Left lung (tissue), 14 donors: ENCODE measurements at places on chromosomes 11 and 22.

- peak; percentile 81 for DNase-seq
- H3K4me3 ChIP-seq, result peak overlapping the region; percentile 53
- H3K27ac ChIP-seq, result peak overlapping the region; percentile 91
- peaks cover 44% of the 10 kb centered on the region for H3K27me3 ChIP-seq
- H3K4me1 ChIP-seq, result peaks cover 21% of the 10 kb centered on the region
Measured at GRCh38 chr11:134037046-134037908, 31.6 kb upstream of the JAM3 start.

GRCh38 chr22:19599626-19600243 lies 75.5 kb upstream of the CLDN5 start:
- no peaks in the 10 kb centered on the region for H3K27me3 ChIP-seq
- peaks cover 19% of the 10 kb centered on the region for H3K4me1 ChIP-seq
- no peak for DNase-seq
- H3K4me3 ChIP-seq, result no peak overlapping the region
- peak overlapping the region; percentile 21 for H3K27ac ChIP-seq

- no peaks in the 10 kb centered on the region for H3K27me3 ChIP-seq
- H3K4me1 ChIP-seq, result peaks cover 27% of the 10 kb centered on the region
- no peak overlapping the region for H3K27ac ChIP-seq
- no peak for DNase-seq
- no peak overlapping the region for H3K4me3 ChIP-seq
Measured at GRCh38 chr11:65648997-65649493, 11.1 kb downstream of the SIPA1 start.

GRCh38 chr11:44257338-44258189 lies 52.4 kb downstream of the ALX4 start:
- DNase-seq, result no peak
- no peak overlapping the region for H3K27ac ChIP-seq
- no peaks in the 10 kb centered on the region for H3K36me3 ChIP-seq

- no peaks in the 10 kb centered on the region for H3K27me3 ChIP-seq
- H3K4me1 ChIP-seq, result no peaks in the 10 kb centered on the region
- H3K27ac ChIP-seq, result no peak overlapping the region
- no peaks in the 10 kb centered on the region for H3K36me3 ChIP-seq
Measured at GRCh38 chr11:127625402-127625801, 624.8 kb upstream of the KIRREL3 start.

DNA sequence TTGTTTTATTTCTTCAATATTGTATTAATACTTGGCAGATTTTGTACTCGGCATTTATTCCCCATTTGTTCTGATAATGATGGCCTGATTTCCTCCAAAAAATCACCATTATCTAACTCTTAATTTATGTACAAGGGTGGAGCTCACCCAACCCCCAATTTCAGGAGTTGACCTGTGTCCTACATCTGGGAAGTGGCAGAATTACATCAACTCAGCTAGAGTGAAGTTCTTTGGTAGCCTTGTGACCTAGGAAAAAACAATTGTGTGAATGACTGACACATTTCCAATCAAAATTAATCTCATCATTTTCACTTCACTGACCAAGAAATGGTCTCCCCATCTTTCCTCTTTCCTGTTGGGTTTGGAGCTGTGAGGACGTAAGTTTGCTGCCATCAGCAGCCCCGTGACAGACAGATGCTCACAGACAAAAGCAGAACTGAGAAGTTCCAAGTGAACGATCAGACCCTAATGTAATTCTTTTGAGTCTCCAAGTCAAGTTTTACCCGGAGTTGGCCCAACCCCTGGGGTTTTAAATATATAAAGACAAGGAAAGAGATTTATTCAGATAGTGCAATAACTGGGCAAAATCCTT lies 16.6 kb upstream of the MS4A6E start:
- H3K36me3 ChIP-seq, result no peaks in the 10 kb centered on the region
- H3K27me3 ChIP-seq, result no peaks in the 10 kb centered on the region
- H3K4me3 ChIP-seq, result no peak overlapping the region
- no peak for DNase-seq
- H3K27ac ChIP-seq, result peak overlapping the region; percentile 44
- no peaks in the 10 kb centered on the region for H3K4me1 ChIP-seq

DNA sequence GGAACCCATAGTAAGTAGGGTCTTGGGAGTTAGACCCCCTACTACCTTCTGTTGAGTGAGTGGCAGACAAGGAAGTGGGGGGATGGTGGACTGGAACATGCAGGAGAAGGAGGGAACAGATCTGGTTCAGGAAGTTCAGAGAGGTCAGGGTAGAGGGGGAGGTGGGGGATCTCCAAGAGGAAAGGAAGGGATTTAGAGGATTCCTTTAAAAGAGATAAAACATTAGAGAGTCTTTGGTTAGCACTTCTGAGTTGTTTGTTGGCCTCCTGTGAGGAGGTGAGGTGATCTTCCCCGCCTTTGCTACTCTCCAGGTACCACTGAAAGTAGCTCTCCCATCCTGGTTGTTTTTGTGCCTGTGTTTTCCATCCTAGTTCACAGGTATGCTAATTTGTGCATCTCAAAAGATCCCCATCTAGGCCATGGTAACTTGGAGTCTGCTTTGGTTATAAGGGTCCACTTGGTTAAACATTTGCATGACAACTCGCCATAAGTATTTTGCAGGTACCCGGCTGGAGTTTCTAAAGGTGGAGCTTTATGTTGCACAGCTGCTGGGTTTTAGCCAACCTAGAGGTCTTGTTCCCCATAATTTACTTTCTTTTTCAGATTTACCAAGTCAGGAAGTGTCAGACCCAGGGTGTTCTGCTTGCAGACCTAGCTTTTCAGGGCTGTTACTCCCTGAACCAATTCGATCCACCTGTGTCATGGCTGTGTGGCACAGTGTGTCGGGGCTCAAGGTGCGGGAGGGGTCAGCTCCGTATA lies 79.3 kb upstream of the SORL1 start:
- H3K4me3 ChIP-seq, result no peak overlapping the region
- no peaks in the 10 kb centered on the region for H3K4me1 ChIP-seq
- no peak for DNase-seq
- no peak overlapping the region for H3K27ac ChIP-seq
- H3K36me3 ChIP-seq, result no peaks in the 10 kb centered on the region
- H3K27me3 ChIP-seq, result no peaks in the 10 kb centered on the region

- peaks cover 22% of the 10 kb centered on the region for H3K27me3 ChIP-seq
- no peak for DNase-seq
- H3K4me1 ChIP-seq, result peaks cover 41% of the 10 kb centered on the region
- peak overlapping the region; percentile 65 for H3K4me3 ChIP-seq
- peak overlapping the region; percentile 80 for H3K27ac ChIP-seq
Measured at GRCh38 chr22:27800250-27801201, 1.0 kb downstream of the MN1 start.

DNA sequence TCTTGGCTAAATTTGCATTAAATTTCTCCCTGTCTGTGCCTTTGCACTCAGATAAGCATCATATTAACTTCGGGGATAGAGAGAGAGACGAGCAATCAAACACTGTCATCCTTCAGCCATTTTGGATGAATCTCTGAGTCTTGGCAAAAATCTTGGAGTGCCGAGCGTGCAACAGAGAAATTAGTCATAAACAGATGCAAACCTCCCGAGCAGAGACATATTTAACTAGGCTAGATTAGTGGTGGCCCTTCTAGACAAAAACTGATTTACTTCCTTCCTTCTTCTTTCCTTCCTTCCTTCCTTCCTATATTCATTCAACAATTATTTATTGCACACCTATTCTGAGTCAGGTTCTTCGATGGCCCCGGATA lies 114.4 kb upstream of the BLID start:
- H3K27me3 ChIP-seq, result no peaks in the 10 kb centered on the region
- no peak for DNase-seq
- no peak overlapping the region for H3K4me3 ChIP-seq
- H3K4me1 ChIP-seq, result peaks cover 6% of the 10 kb centered on the region
- H3K27ac ChIP-seq, result no peak overlapping the region

DNA sequence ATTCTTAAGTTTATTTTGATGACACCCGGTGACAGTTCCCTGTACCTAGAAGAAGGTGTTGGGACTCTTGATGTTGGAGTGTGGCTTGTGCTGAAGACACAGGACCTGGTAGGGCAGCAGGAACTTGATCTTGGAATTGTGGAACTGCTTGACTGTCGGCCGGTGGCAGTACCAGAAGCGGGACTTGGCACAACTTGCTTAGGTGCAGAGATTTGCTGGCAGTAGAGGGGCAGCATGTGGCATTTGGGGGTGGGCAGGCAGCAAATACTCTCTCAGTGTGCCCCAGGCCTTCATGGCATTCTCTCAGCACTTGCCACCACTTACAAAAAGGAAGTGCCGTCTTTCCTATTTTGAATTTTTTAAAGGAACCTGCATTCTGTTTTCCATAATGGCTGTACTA lies 3.6 kb downstream of the PEX26 start:
- H3K27ac ChIP-seq, result no peak overlapping the region
- H3K4me3 ChIP-seq, result no peak overlapping the region
- DNase-seq, result no peak

- no peaks in the 10 kb centered on the region for H3K27me3 ChIP-seq
- H3K4me1 ChIP-seq, result peaks cover 5% of the 10 kb centered on the region
- no peak overlapping the region for H3K27ac ChIP-seq
- DNase-seq, result no peak
- H3K4me3 ChIP-seq, result no peak overlapping the region
- H3K36me3 ChIP-seq, result no peaks in the 10 kb centered on the region
Measured at GRCh38 chr22:28243539-28243938, 324.5 kb upstream of the PITPNB start.

- H3K27ac ChIP-seq, result no peak overlapping the region
- H3K27me3 ChIP-seq, result no peaks in the 10 kb centered on the region
- H3K36me3 ChIP-seq, result no peaks in the 10 kb centered on the region
- no peak for DNase-seq
- H3K4me3 ChIP-seq, result no peak overlapping the region
Measured at GRCh38 chr11:65565624-65566453, 4.4 kb upstream of the ZNRD2 start.

DNA sequence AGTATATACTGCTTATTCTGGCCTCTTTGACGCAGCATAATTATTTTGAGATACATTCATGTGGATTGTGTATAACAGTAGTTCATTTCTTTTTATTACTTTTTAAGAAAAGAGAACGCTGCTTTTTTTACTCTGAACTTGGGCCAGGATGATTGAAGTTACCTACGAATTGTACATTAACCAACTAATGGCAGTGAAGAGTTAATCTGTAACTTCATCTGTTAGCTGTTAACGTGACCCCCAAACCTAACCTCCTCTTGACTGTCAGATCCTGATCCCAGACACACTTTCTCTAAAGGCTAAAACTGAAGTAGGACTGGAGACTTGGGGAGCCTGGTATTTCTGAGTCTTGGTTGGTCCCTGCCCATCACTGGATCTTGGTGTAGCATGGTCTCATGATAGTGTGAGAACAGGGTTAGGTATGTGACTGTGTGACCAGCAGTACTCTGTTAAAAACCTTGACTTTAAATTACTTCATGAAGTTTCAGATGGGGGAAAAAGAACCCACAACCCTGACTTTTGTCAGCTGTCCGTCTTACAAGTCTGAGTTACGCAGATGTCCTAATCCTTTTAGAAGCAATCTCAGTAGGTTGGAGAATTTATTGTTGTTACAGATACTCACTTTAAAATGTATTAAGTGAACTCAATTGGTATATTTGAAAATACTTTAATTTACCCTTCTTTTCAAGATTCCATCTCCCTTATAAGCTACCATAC lies 39.4 kb downstream of the C22orf31 start:
- DNase-seq, result no peak
- H3K27me3 ChIP-seq, result no peaks in the 10 kb centered on the region
- no peak overlapping the region for H3K27ac ChIP-seq

DNA sequence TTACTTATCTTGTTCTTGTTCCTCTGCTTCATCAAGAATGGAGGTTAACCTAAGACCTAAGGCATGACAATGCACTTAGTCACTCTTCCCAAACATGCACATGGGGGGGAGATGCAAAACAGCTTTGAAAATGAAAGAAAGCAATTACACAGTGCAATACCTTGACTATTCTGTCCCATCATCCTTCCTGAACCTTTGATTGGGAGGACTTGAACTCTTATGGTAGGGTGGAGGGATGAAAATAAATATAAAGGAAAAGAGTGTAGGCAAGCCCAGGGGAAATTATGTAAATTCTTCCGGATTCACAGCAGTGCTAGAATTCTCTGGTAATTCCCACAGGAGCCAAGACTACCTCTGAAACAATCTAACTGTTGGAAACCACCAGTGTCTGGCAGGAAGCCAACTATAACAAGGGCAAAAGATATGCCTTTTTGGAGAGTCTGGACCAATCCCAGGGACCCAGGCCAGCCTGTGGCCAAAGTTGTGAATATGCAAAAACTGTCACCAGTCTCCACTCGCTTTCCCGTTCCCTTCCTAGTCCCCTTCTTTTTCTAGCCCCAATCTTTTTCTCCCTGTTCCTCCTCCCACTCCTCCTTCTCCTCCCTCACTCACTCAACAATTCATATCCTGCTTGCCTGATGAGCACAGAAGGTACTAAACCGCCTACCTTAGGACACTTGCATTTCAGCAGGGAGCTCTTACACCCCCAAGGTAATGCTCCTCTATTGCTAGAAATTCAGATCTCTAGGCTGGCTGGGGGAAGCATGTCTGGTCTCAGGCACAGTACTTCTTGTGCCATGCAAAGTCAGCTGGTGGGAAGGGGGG lies 2.5 kb upstream of the RCN1 start:
- H3K27me3 ChIP-seq, result no peaks in the 10 kb centered on the region
- H3K36me3 ChIP-seq, result no peaks in the 10 kb centered on the region
- H3K4me1 ChIP-seq, result peaks cover 40% of the 10 kb centered on the region
- no peak overlapping the region for H3K4me3 ChIP-seq
- peak overlapping the region; percentile 33 for H3K27ac ChIP-seq
- DNase-seq, result no peak

GRCh38 chr11:75784085-75784478 lies 15.5 kb downstream of the DGAT2 start:
- H3K4me3 ChIP-seq, result no peak overlapping the region
- H3K27me3 ChIP-seq, result no peaks in the 10 kb centered on the region
- no peaks in the 10 kb centered on the region for H3K4me1 ChIP-seq
- no peak overlapping the region for H3K27ac ChIP-seq
- H3K36me3 ChIP-seq, result peaks cover 4% of the 10 kb centered on the region

DNA sequence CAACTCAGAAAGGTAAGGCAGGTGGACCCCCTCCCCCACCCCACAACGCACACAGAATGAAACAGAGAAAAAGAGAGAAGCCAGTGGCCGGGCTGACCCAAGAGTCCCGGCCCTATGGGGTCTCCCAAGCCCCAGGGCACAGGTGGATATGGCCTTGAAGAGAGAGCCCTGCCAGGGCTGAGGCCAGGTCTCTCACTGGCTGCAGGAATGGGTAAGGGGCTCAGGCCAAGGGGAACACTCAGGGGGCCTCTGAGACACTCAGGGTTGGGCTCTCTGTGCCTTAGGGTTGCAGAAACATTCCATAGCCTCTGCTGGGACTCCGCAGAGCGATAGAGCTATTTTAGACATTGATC lies 98.0 kb downstream of the PDE2A start:
- no peaks in the 10 kb centered on the region for H3K36me3 ChIP-seq
- no peak for DNase-seq
- no peaks in the 10 kb centered on the region for H3K4me1 ChIP-seq
- no peaks in the 10 kb centered on the region for H3K27me3 ChIP-seq
- no peak overlapping the region for H3K27ac ChIP-seq

DNA sequence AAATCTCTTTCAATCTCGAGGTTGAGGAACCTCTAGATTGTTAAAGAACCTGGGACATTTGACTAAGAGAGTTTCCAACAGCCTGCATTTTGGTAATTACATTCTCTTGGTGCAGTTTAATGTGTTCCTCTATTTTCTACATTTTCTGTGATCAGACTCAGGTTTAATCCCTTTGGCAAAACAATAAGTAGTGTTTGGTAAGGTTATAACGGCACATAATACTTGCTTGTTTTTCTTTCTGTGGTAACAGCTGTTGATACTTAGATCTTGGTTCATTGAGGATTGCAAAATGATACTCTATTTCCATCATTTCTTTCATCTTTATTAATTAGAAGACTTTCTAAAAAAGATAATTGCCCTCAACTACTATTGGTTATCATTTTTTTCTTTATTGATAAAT lies 271.3 kb downstream of the SBF2 start:
- no peak for DNase-seq
- no peaks in the 10 kb centered on the region for H3K4me1 ChIP-seq
- no peak overlapping the region for H3K27ac ChIP-seq
- H3K4me3 ChIP-seq, result no peak overlapping the region
- no peaks in the 10 kb centered on the region for H3K36me3 ChIP-seq
- H3K27me3 ChIP-seq, result no peaks in the 10 kb centered on the region
